Cardiac septum (tissue), 1 donor: ENCODE measurements at places on chromosomes 12 and 14.

GRCh38 chr12:105741786-105742566, 396.8 kb downstream of the NUAK1 start:
- no peak for DNase-seq

- DNase-seq, result no peak
Observed at GRCh38 chr12:120905856-120906384, 1.8 kb upstream of the SPPL3 start.

DNA sequence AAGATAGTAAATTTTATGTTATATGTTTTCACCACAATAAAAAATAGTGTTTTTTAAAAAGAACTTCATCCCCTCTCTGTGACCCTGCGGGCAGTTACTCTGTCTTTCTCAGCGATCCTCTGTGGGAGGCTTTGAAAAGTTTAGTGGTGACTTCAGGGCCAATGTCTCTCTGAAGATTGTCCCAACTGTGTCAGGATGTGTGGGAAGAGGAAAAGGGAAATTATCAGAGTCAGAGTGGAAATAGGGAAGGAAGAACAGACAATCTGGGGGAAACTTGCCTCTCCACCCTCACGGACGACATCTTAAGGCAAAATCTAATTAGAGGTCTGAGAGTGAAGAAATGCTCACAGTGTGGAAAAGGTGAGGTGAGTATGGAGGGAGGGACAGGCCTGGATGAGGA, 3.5 kb upstream of the OR10P1 start:
- no peak for DNase-seq

GRCh38 chr12:110102255-110102654, 21.9 kb upstream of the IFT81 start:
- no peak for DNase-seq

- DNase-seq, result no peak
Observed at GRCh38 chr12:98803468-98804209, 158.5 kb downstream of the APAF1 start.

GRCh38 chr14:53692451-53692850, 264.2 kb downstream of the BMP4 start:
- DNase-seq, result no peak

- no peak for DNase-seq
Observed at GRCh38 chr14:65003394-65003793, 16.7 kb downstream of the FNTB start.

GRCh38 chr14:68727315-68728047, 65.4 kb downstream of the ZFP36L1 start:
- no peak for DNase-seq

DNA sequence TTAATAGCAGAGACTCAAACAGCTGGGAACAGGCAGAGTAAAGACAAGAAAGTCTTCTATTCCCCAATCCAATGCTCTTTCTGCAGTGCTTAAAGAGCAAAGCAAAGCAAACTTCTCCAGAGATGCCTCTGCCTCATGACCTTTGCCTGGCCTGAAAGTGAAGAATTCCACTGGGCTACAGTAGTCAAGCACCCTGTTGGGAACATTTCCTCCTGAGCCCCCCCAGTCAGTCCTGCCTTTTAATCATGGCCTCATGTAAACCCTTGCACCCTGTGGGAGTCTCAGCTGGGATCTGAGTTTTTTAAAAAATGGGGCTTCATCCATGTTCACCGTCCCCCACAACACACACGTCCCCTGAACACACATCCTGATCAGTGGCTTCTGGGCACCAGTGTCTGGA, 62.7 kb upstream of the TSPAN11 start:
- DNase-seq, result no peak

DNA sequence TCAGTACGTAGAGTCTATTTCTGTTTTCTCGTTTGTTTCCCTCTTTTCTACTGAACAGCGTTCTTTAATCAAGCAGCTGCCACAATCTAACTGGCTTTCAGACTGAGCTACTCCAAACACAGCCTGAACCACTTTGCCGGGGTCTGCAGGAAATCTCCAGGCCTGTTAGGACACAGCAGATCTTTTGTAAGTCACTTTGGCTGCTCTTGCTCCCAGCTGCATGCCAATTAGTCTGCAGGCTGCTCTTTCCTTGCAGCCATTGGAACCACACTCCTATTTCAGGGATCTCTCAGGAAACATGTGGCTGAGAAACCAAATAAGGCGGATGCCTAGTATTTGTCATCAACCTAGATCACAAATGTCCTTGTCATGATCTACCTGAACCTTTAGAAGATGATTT, 73.6 kb downstream of the TMTC1 start:
- no peak for DNase-seq

- DNase-seq, result no peak
Observed at GRCh38 chr12:129847063-129847462, 56.8 kb downstream of the TMEM132D start.

- no peak for DNase-seq
Observed at GRCh38 chr14:103326078-103326477, 8.0 kb upstream of the EIF5 start.

- no peak for DNase-seq
Observed at GRCh38 chr12:99619389-99620158, 28.0 kb upstream of the GARIN6 start.

GRCh38 chr14:74203639-74204038, 35.6 kb upstream of the VSX2 start:
- no peak for DNase-seq

DNA sequence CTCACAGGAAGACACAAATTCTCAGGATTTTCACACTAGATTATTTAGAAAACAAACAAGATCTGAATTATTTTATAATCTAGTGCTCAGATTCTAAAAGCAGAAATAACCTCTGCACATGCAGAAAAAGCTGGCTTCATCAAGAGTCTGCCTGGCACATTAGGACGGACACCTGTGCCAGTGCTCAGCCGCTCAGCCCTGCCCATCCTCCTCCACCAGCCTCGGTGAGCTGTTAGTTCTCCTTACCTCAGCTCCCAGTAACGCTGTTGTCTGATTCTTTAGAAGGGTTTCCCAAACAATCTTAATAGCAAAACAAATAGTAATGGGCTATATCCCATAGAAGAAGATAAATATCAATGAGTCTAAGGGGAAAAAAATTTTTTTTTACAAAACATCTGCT, 27.7 kb downstream of the DUSP16 start:
- no peak for DNase-seq

- DNase-seq, result no peak
Observed at GRCh38 chr14:76810953-76811400, 1.7 kb downstream of the ANGEL1 start.

DNA sequence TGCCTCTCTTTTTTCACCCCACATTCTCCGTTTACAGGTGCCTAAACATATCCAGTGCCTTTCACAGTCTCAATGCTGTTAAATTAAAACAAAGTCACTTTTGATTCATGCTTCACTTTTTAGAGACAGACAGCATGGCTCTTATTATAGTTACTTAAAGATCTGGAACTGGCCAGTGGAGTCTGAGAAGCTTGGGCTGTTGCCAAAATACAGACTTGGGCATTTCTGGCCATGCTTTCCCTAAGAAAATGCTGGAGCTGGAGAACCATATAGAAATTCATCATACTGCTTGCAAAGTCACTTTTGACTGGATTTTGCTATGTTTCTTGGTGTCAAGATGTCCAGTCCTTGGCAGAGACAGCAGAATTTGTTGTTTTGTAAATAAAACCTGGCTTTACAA, 12.2 kb upstream of the GPR68 start:
- DNase-seq, result no peak

DNA sequence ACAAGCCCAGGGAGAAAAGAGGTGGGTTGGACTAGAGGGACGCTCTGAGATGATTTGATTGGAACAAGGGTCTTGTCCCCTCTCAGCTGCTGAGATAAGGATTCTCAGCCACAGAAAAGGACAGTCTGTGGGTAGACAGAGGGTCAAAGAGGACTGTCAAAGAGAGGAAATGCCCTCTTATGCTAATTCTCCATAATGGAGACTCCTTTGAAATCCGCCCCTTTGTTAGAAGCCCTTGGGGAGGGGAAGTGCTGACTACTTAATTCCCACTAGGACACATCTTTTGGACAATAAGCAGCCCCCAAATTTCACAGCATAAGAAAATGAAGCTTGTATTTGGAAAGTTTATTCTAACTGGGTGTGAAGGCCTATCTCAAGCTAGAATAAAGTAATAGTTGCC, 176.6 kb downstream of the KTN1 start:
- no peak for DNase-seq

DNA sequence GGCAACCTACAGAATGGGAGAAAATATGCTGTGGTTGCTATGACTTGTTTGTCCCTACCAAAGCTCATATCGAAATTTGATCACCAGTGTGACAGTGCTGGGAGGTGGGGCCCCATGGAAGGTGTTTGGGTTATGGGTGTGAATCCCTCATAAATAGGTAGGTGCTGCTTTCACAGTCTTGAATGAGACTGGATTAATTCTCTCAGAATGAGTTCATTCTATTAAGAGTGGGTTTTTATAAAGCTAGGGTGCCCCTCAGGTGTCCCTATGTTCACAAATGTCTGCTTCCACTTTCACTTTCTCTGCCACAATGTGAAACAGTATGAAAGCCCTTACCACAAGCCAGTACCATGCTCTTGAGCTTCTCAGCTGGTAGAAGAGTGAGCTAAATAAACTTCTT, 133.5 kb downstream of the CPNE8 start:
- no peak for DNase-seq

GRCh38 chr12:57341275-57341990, 89.4 kb downstream of the R3HDM2 start:
- DNase-seq, result no peak

- no peak for DNase-seq
Observed at GRCh38 chr14:53894456-53894855, 62.2 kb downstream of the BMP4 start.

DNA sequence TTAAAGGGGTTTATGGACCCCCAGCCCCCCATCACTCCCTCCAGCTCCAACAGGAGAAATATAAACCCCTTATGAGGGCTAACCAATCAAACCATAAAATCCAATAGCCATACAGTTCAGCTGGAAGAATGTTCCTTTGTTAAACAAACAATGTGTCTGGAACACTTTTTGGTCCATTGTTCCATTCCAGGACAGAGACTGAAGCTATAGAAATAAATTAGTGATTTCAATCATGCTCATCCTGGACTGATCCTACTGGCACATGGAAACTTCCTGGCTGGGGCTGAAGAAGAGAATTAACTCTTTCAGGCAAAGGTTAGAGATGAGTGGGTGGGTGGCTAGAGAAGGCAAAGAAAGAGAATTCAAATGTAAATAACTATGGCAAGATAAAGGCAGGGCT, 63.4 kb downstream of the ANO2 start:
- no peak for DNase-seq

GRCh38 chr14:60095231-60095630, 3.5 kb downstream of the PCNX4 start:
- DNase-seq, result no peak

DNA sequence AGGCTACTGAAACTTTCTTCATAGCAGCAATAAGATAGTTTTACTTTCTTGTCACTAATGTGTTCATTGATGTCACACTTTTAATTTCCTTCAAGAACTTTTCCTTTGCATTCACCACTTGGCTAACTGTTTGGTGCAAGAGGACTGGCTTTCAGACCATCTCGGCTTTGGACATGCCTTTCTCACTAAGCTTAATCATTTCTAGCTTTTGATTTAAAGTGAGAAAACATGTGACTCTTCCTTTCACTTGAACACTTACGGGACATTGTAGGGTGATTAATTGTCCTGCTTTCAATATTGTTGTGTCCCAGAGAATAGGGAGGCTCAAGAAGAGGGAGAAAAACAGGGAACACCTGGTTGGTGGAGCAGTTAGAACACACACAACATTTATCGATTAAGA, 41.9 kb downstream of the IFNG start:
- no peak for DNase-seq

DNA sequence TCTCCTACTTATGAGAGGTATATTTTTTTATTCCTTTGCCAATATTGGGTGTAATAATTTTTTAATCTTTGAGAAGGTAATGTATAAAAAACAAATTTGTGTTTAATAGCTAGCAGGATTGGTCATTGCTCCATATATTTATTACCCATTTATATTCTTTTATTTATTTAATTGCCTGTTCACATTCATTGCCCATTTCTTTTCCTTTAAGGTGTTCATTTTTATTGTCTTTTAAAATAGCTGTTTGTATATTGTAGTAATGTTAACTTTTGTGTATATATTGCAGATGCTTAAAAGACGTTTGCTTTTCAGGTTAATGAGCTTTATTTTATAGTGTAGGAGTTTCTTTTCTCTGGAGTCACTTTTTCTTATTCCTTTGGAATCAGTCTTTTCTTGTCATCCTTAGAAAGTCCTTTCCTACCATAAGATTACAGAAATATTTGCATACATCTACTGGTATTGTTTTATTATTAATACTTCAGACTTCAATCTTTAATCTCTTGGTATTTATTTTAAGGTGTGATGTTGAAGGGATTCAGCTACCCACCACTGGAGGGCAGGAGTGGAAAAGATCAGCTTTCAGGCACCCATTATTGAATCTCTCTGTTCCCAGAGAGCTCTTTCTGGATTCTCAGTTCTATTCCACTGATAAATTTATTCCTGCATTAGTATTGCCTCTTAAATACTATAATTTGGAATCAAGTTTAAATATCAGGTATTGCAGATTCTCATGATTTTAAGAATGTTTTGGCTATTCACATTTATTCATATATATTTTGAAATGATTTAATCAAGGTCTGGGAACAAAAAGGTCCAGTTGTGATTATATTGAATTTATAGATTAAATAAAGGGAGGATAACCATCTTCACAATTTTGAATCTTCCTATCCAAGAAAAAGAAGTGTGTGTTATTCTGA, 17.3 kb downstream of the PPM1A start:
- no peak for DNase-seq

DNA sequence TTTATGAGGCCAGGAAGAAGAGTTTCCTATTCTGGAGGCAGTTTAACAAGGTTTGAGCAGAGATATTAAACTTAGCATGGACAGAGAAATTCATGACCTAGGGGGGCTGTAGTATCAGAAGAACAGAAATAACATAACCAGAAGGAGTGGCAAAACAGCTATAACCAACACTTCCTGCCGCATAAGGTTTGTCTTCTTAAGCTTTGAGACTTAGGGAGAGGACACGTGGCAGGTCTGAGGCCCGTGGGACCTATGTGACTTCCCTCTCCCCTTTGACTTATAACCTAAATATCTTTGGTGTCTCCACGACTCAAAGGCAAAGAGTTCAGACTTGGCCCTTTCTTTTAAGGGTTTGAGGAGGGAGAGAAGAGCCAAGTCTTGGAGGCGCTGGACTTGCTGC, 119.1 kb upstream of the PZP start:
- DNase-seq, result no peak

- no peak for DNase-seq
Observed at GRCh38 chr12:68648179-68648578, 37.5 kb downstream of the RAP1B start.

GRCh38 chr12:64175254-64175945, 46.7 kb downstream of the KICS2 start:
- no peak for DNase-seq

GRCh38 chr14:104085032-104085888, at the start of gene ASPG:
ASPG (plus strand) TSS chr14:104085700; CDS start chr14:104085771, 71 bp downstream.
- no peak for DNase-seq
